ENCODE measurements at places on chromosomes 11 and 22.

GRCh38 chr11:131504199-131504949, 134.0 kb downstream of the NTM start:
- DNase-seq, result no peak

DNA sequence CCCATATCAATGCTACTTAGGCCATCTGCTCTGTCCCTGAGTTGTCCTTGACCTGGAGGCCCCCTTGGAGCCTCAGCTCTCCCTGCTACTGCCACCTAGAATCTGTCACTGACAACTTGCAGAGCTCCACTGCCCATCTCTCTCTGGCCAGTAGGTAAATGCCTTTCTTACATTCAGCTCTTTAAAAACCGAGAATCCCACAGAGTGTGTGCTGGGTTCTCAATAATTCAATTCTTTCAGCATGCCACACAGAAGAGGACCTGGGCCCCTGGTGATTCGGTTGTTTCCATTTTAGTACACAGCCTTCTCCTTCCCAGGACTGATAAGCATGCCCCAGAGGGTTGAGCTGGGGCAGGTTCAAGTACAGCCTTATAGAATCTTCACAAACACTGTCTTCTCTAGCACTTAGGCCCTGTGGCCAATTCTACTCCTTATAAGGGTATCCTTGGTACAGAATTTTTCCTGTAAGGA, 22.0 kb upstream of the IPO7 start:
- DNase-seq, result no peak

GRCh38 chr22:43080616-43081015, 8.6 kb downstream of the TTLL1 start:
- DNase-seq, result no peak

GRCh38 chr11:1157645-1158591, at the start of gene MUC5AC:
MUC5AC (plus strand) TSS chr11:1157953; CDS start chr11:1158000, 47 bp downstream.
- DNase-seq, result no peak

GRCh38 chr11:134071306-134071705, 2.4 kb downstream of the JAM3 start:
- no peak for DNase-seq

All from GM18507 (cell line).